ENCODE measurements at places on chromosomes 11 and 22. TPM values are rescaled to one million over a fixed set of nuclear protein-coding genes. Genes with fewer than 3 reads are reported as not detected.
A peak's percentile ranks its signal among the peaks of the same experiment; 100 is the strongest.

DNA sequence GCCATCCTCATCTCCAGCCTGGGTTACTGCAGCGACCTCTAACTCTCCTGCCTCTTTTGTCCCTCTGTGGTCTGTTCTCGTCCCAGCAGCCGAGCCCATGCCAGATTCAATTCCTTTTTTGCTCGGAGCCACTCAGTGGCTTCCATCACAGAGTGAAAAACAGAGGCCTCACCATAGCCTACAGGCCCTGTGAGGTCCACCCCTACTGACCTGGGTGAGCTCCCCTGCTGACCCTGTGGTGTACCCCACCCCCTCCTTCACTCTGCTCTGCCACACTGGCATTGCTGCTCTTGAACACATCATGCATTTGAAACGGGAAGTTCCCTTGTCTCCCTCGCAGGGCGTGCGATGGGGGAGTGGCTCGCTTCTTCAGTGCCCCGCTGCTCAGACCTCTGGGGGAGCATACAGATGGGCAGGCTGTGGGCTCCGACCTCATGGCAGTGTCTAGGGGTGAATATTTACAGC, 2.1 kb downstream of the AIP start:
- H3K4me3 ChIP-seq: no peak overlapping the region
- no peaks in the 10 kb centered on the region for H3K27me3 ChIP-seq
- no peak overlapping the region for H3K27ac ChIP-seq
- peaks cover 27% of the 10 kb centered on the region for H3K36me3 ChIP-seq

DNA sequence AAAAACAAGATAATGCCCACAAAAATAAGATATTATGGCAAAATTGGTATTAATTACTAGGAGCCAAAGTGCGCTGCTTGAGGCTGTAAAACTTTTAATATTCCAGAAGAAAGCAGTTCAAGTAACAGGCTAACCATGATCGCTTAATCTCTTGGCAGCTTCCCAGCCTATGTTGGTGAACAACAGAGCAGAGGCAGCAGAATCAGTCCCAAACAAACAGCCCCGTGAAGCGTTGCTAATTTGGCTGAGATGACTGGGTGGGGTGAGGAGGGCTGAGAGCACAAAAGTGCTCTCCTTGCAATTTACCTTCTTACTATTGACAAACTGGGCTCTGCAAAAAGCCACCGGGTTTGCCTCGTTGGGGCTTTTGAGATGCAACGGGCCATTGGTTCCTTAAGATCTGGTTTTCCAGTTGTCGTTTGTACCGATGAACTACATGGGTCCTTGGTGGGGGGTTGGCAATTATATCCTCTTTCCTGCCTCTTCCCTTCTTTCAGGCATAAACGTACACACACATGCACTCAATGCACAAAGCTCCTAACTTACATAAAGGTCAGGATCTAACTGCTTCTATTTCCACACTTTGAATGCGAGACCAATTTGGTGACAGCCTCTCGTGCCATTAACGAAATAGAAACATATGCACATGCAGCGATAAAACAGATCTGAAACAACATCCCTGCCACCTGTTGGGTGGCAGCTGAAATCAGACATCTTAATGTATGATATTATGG, 407.6 kb upstream of the CADM1 start:
- no peak overlapping the region for H3K27ac ChIP-seq
- H3K36me3 ChIP-seq: no peaks in the 10 kb centered on the region
- no peaks in the 10 kb centered on the region for H3K27me3 ChIP-seq
- no peak for DNase-seq

DNA sequence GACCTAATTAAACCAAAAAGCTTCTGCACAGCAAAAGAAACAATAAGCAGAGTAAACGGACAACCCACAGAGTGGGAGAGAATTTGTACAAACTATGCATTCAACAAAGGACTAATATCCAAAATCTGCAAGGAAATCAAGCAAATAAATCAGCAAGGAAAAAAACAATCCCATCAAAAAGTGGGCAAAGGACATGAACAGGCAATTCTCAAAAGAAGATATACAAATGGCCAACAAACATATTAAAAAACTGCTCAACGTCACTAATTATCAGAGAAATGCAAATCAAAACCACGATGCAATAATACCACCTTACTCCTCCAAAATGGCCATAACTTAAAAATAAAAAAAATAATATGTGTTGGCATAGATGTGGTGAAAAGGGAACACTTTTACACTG, 5.2 kb downstream of the PLAAT5 start:
- H3K4me3 ChIP-seq: no peak overlapping the region
- H3K27ac ChIP-seq: no peak overlapping the region
- H3K27me3 ChIP-seq: no peaks in the 10 kb centered on the region
- peaks cover 22% of the 10 kb centered on the region for H3K4me1 ChIP-seq

GRCh38 chr11:11251394-11251970, 101.6 kb downstream of the CSNK2A3 start:
- H3K27ac ChIP-seq: no peak overlapping the region
- H3K4me1 ChIP-seq: no peaks in the 10 kb centered on the region
- DNase-seq: no peak

DNA sequence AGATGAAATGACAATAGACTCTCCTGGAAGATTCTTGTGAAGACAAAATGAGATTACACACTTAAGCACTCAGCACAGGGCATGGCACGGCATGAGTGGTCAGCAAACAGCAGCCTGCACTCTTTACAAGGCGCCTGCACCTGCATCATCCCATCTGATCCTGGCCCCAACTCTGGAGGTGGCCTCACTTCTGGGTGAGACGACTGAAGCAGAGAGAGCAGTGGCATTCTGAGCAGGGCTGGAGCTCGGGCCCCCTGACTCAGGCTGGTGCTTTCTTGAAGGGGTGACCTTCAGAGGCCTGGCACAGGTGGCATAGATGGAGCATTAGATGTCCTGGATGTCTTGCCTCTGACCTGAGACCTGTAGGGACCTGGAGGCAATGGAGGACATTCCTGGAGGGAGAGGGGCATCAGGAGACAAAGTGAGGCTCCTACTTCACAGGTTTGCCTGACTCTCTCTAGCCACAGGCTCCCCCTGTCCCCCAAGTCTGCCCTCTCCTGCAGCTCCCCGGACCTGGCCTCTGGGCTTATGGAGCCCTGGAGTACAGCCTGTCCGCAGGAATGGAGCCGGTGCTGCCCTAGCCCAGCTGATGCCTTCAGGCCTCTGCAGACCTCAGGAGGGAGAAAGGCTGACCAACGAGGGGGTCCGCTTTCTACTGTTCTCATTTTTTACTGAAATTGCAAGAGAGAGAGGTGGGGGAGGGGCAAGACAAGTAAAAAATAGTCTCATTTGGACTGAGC, 65.5 kb upstream of the THY1 start:
- DNase-seq: no peak
- H3K27ac ChIP-seq: no peak overlapping the region
- no peaks in the 10 kb centered on the region for H3K4me1 ChIP-seq
- peaks cover 7% of the 10 kb centered on the region for H3K27me3 ChIP-seq

GRCh38 chr11:15616130-15617105, 501.7 kb downstream of the INSC start:
- DNase-seq: no peak
- no peak overlapping the region for H3K4me3 ChIP-seq
- H3K27ac ChIP-seq: no peak overlapping the region
- H3K36me3 ChIP-seq: no peaks in the 10 kb centered on the region
- no peaks in the 10 kb centered on the region for H3K27me3 ChIP-seq
- H3K4me1 ChIP-seq: peaks cover 28% of the 10 kb centered on the region

DNA sequence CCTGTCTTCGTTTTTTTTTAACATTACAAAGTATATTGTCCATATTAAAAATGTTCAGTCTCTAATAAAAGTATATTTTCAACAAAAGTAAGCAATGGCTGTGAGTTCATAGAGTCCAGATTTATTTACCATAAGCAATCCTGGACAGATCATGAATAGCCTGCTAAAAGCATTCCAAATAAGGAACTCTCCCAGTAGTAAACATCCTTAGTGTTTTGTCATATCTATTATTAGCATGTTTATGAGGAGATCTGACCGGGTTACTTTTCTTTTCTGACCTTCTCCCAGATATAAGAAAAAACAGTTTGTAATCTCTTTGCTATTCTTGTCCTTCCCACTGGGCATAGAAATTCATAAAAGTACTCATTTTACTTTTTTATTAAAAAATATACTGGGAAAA, 403.9 kb upstream of the ANO3 start:
- H3K27me3 ChIP-seq: no peaks in the 10 kb centered on the region
- H3K4me3 ChIP-seq: no peak overlapping the region
- peaks cover 6% of the 10 kb centered on the region for H3K4me1 ChIP-seq
- DNase-seq: no peak
- no peaks in the 10 kb centered on the region for H3K36me3 ChIP-seq
- H3K27ac ChIP-seq: no peak overlapping the region

GRCh38 chr11:88886796-88887195, 179.0 kb downstream of the GRM5 start:
- H3K36me3 ChIP-seq: no peaks in the 10 kb centered on the region
- H3K27me3 ChIP-seq: no peaks in the 10 kb centered on the region
- DNase-seq: no peak
- H3K4me1 ChIP-seq: no peaks in the 10 kb centered on the region
- H3K4me3 ChIP-seq: no peak overlapping the region
- H3K27ac ChIP-seq: no peak overlapping the region

GRCh38 chr11:132463295-132464002, 1068.9 kb downstream of the OPCML start:
- H3K27me3 ChIP-seq: no peaks in the 10 kb centered on the region
- no peaks in the 10 kb centered on the region for H3K4me1 ChIP-seq
- no peak overlapping the region for H3K4me3 ChIP-seq
- DNase-seq: no peak

DNA sequence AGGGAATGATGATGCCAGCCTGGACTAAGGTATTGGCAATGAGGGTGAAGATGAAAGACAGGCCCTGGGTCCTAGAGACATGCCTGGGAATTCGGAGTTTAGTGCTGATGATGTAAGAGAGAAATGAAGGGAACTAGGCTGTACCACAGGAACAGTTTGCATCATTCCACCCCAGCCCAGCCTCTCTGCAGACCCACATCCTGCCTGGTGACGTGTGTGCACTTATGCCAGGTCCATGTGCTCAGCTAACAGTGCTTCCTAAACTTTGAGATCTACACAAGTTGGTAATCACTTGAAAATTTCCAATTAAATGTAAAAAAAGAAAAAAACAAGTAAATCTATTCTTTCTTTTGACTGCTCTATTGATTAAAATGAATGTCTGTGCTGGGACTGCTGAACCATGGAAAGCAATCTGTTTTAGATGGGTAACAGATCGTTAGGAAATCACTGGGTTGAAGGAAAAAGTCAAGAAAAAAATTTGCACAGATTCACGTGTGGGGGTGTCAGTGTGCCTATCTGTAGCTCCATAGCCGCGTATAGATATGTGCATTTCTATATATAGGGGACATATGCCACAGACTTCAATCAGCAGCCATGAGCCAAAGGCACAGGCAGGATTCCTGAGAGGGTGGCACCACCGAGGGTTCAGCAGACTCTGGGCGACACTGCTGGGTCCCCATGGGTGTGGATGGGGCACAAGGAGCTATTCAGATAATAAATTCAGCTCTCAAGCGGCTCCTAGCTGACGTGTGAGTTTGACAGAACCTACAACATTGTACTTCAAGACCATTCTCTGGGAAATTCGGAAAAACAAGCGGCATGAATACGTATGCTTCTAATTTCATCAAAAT, 131.1 kb upstream of the OPCML start:
- no peaks in the 10 kb centered on the region for H3K27me3 ChIP-seq
- H3K4me1 ChIP-seq: no peaks in the 10 kb centered on the region
- H3K4me3 ChIP-seq: no peak overlapping the region

GRCh38 chr11:62673196-62673525, 1.1 kb upstream of the LBHD1 start:
- H3K27ac ChIP-seq: peak overlapping the region; percentile 94
- H3K36me3 ChIP-seq: peaks cover 46% of the 10 kb centered on the region
- no peak for DNase-seq
- H3K4me1 ChIP-seq: peaks cover 59% of the 10 kb centered on the region

DNA sequence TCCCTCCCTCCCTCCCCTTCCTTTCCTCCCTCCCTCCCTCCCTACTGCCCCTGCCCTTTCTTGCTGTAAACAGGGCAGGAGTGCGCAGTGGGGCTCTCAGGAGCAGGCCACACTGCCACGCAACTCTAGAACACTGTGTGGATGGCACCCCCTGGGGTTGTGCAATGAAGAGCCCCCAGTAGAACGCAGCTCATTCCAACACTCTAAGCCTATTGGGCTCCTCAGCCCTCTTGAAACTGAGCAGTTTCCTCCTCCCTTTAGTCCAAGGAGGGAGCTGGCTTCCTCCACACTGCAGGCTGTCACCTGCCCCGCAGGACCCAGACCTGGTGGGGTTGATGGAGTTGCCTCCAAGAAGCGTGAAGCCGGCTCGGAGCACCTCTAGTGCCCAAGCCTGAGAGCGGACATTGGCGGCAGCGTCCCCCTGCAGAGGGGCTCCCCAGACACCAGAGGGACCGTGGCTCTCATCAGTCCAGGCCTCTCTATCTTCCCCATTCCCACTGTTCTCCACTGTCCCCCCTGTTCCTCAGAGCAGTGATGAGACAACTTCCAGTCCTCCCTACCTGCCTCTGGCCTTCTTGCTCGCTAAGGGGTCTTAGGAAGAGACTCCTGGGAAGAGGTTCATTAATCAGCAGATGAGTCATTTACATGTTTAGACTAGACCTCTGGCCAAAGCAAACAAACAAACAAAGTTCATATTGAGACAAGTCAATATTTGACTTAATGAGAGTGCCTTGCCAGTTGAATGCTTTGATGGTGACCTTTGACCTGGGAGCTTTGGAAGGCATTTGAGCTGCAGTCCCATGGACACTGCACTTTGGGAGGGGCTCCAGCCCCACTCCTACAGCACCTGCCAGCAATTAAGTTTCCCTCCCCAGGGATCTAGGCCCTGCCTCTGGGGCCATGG, 64.0 kb downstream of the RPUSD4 start:
- no peak overlapping the region for H3K4me3 ChIP-seq
- no peak overlapping the region for H3K27ac ChIP-seq
- H3K36me3 ChIP-seq: no peaks in the 10 kb centered on the region
- H3K4me1 ChIP-seq: no peaks in the 10 kb centered on the region
- DNase-seq: no peak

DNA sequence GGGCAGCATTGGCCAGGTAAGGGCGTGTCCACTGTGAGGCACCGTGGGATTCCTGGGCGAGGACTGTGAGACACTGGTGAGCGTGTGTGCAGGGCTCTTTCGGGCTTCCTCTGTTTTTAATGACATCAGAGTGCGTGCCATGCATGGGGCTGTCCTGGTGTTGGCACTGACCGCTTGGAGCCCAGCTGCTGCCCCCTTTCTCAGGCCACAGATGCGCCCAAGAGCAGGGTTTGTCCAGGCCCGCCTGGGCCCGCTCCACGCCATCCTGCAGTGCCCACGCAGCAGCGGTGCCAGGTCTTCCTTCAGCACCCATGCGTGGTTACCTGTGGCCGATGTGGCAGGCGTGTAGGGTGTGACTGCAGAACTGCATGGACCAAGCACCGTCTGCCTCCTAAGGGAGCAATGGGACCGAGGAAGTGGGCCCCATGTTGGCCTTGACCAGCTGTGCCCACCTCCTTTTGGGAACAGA, 72.3 kb upstream of the SEPTIN5 start:
- no peak overlapping the region for H3K4me3 ChIP-seq
- no peak for DNase-seq
- H3K27me3 ChIP-seq: no peaks in the 10 kb centered on the region

Gene BIRC3
- total RNA-seq: 10.8 TPM

Gene GRM5
- total RNA-seq: not detected

Gene KCTD14
- 1.1 TPM for total RNA-seq

Gene SORL1
- 8.7 TPM for total RNA-seq

Gene FXYD2
- 5.0 TPM for total RNA-seq

Gene SLC6A5
- not detected for total RNA-seq

Gene OR10A5
- total RNA-seq: not detected

Gene A4GALT
- total RNA-seq: 81.8 TPM

Measured in esophagus muscularis mucosa (tissue), 4 donors.